ENCODE measurements at places on chromosomes 1 and 21.
A peak's percentile ranks its signal among the peaks of the same experiment; 100 is the strongest.

DNA sequence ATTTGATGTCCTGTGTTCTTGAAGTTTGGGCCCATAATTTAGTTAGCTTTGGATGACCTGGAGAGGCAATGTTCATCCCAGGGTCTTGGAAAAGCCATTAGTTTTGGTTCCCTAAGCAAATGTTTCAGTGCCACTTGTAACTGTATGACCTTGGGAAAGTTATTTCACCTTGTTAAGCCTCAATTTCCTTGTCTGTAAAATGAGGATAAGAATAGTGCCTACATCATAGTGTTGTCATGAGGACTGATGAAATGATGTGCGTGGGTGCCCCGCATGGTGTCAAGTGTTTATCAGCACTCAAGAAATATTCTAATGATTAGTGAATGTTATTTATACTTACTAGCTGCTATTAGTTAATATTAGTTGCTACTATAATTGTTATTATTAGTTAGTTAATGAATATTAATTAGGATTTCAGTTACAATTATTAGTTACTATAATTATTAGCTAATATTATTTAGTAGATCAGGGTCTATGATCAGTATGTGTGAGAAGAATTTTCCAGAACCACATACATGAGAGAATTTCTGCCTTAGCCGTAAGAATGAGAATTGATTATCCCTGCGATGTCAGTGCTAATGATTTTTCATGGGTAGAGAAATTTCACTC lies 1.9 kb downstream of the SH3BGR start:
- no peak for DNase-seq

GRCh38 chr1:203166192-203166940 lies 9.3 kb downstream of the MYBPH start:
- no peak for DNase-seq

- DNase-seq, result no peak
Observed at GRCh38 chr1:94636624-94637023, 95.1 kb upstream of the F3 start.

GRCh38 chr1:181334724-181335123 lies 148.6 kb upstream of the CACNA1E start:
- DNase-seq, result no peak

DNA sequence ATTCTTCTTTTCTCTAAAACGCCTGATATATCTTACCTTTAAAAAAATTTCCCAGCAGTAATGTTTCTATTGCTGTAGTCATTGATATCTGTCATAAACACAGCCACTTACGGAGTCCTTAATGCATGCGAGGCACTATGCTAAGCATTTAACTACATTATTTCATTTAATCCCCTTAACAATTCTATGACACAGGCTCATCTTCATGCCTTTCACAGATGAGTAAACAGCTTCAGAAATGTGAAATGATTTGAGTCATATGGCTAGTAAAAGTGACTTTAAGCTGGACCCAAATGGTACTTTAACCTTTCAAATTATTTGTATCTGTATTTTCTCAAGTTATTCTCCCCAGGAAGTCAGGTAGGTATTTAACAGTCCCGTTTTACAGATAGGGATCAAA lies 125.1 kb upstream of the FGGY start:
- DNase-seq, result no peak

DNA sequence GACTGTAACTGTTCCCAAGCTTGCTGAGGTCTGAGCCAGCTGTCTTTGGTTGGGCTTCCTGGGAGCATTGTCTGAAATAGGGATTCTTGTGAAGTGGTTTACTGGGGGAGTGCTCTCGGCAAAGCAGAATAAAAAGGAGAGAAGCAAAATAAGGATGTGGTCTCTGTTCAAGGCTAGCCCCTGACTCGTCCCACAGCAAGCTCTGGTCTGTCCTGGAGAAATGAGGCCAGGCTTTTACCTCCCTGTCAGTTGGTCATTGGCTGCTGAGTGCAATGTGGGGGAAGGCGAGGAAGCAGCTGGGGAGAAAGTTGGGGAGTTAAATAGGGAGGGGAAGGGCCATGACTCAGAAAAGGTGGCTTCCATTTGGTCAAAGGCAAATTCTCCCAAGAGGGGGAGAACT lies 303.9 kb upstream of the DUSP10 start:
- DNase-seq, result no peak

GRCh38 chr1:177569476-177569875 lies 398.7 kb downstream of the BRINP2 start:
- DNase-seq, result no peak

DNA sequence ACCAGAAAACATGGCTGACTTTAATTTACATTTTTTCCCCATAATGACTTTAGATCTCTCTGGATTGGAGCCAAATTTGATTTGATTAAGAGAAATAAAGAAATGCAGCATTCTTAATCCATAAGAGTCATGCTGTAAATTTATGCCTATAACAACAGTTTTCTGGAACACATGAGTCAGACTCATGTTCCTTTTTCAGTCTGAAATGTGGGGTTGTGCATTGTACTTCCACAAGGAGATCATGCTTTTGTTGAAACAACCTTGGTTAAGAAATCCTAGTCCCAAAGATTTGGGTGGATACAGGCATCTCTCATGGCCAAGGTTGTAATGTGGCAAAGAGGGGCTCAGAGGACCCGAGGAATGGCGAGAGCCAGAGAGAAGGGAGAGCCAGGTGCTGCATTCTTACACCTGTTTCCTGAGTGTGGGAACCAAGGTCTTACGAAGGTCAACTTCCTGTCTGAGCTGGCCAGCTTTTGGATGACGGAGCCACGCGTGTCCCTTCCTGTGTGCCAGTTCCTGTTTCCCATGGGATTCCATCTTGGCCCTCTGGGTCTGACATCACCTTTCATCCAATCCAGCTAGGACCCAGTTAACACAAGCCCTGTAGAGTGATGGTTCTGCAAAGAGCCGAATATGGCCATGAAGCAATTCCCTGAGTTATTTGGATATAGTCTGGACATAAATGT lies 23.1 kb downstream of the CLDN14 start:
- DNase-seq, result no peak

DNA sequence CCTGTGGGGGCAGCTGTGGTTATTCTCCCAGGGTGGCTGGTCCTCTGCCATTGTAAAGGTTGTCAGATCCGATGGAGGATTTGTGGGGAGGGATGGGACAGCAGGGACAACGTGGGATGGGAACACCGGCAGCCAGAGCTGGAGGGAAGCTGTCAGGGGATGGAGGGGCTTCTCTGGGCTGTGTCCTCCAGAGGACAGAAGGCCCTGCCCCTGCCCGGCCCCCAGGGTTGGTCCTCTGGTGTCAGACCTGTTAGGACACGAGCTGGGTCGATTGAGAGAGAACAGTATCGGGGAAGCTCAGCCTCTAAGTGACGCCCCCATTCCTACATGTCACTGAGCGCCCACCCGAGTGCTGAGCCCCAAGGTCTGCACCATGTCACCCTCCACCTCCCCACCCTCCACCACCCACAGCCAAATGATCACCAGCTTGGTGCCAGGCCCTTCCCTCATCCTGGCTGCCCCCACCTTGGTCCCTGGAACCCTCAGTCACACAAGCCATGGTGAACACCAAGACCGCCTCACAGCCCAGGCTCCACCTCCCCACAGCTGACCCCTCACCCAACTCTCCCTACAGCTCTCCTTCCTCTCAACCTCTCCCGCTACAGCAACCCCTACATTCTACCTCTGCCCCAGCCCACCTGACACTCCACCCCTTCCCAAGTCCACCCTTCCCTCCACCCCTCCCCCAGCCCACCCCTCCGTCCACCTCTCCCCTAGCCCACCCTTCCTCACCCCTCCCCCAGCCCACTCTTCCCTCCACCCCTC lies 244.4 kb downstream of the MATN1 start:
- peak; percentile 13 for DNase-seq

DNA sequence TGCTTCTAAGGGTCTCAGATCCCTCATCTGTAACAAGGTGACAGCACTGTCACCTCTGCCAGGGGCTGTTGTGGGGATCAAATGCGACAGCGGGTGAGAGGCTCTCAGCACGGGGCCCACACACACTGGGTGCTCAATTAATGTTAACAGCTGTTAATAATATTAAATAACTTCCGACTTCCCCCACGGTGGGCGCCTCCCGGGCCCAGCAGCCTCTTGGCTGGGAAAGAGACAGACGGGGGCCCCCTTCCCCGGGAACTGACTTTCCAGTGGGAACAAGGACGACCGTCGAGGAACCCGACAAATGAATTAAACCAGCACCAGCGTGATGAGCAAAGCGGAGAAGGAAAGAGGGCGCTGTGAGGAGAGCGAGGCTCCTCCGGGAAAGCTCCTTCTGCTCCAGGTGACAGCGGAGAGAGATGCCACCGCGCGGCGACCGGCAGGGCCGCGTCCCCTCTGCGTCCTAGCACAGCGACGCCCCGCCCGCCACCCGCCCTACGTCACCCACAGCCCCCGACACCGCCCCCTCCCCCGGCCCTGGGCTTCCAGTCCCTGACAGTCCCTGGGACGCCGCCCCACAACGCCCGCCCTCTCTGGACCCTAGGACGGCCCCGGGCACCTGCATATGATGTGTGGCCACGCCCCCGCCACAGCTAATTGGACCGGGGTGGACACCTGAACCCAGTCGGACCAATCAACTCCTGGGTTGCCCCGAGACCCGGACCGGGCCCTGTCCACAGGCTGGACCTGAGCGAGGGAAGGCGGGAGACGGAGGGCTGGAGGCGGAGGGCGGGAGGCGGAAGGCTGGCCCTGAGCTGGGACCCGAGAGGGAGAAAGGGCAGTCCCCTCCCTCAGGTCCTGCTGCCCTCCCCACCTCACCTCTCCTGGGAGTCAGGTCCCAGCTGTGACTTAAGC lies 38.2 kb downstream of the MATN1 start:
- DNase-seq, result no peak

GRCh38 chr1:107228704-107229371 lies 88.0 kb downstream of the NTNG1 start:
- no peak for DNase-seq
